ENCODE measurements at places on chromosomes 11 and 22. TPM values are rescaled to one million over a fixed set of nuclear protein-coding genes. Genes with fewer than 3 reads are reported as not detected.
A peak's percentile ranks its signal among the peaks of the same experiment; 100 is the strongest.

DNA sequence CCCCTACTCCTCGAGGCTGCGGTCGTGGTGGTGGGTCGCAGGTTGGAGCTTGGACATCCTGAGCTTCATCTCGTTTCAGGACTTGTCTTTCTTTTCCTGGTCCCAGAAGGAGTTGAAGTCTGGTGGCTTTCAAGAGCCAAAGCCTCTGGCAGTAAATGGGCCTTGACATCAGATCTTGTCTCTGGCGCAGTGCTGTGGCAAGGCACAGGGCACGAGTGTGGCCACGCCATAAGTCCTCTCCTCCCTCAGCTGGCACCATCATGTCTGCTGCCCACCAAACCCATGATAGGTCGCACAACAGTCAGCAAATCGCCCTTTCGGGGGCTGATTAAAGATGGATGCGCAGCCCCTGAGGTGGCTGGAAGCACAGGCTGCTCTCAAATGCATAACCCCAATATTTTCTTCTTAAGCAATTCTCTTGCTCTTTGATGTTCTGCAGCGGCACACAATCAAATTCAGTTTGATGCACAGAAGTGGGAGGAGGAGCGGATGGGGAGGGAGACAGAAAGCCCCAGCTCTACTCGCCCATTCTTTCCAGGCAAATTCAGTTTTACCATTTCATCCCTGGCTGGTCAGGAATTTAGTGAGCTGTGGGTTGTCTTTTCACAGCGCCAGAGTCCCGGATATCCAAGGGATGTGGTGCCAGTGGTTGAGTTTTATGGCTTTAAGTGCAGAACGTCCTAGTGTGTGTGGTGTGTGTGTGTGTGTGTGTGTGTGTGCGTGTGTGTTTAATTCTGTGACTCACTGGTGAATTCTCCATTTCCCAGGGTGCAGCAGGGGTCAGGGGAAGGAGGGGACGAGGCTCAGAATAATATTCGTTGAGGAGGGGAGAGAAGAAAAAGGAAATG lies 162.0 kb downstream of the DSCAML1 start:
- H3K27ac ChIP-seq, result no peak overlapping the region
- no peak for DNase-seq
- no peak overlapping the region for H3K4me3 ChIP-seq
- no peaks in the 10 kb centered on the region for H3K4me1 ChIP-seq
- no peaks in the 10 kb centered on the region for H3K27me3 ChIP-seq

DNA sequence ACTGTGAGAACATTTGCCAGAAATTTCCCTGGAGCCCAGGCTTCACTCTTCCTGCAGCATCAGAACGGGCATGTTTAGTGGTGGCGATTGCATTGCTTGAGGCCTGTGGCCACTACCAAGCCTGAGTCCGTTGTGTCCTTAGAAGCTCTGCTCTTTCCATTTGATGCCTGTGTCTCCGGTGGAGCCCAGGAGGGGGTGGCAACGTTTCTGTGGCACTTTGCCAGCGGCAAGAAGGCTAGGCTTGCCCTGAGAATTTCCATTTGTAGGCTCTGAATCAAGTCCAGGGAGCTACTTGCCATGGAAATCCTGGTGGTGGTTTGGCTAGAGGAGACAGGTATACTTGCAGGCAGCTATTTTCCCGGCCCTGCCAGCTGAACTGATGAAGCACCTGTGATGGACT lies 47.1 kb downstream of the ADAMTS8 start:
- peaks cover 12% of the 10 kb centered on the region for H3K4me1 ChIP-seq
- no peaks in the 10 kb centered on the region for H3K36me3 ChIP-seq
- peaks cover 2% of the 10 kb centered on the region for H3K27me3 ChIP-seq
- DNase-seq, result no peak
- no peak overlapping the region for H3K4me3 ChIP-seq

Gene GPHA2
- total RNA-seq, result not detected

- H3K4me3 ChIP-seq, result peak overlapping the region; percentile 92
- no peaks in the 10 kb centered on the region for H3K36me3 ChIP-seq
- H3K27ac ChIP-seq, result peak overlapping the region; percentile 85
- peaks cover 16% of the 10 kb centered on the region for H3K4me1 ChIP-seq
- DNase-seq, result no peak
Measured at GRCh38 chr11:746289-747157, 741 bp upstream of the TALDO1 start.

Gene TESMIN
- total RNA-seq, result 10.5 TPM

DNA sequence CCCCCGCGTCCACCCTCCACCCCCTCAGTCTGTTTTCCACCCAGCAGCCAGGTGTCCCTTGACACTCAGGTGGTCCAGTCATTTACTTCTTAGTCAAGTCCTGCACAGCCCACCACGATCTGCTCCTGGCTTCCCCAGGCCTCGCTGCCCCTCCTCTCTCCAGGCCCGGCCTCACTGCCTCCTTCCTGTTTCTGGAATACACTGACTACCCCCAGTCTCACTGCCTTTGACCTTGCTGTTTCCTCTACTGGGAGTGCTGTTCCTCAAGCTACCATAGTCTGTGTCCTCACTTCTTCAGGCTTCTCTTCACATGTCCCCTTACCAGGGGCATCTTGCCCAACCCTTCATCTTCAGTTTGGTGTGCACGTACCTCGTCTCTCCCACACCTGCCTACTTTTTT lies 7.4 kb downstream of the MCM5 start:
- H3K4me3 ChIP-seq, result no peak overlapping the region
- H3K4me1 ChIP-seq, result peaks cover 42% of the 10 kb centered on the region
- peak overlapping the region; percentile 13 for H3K27ac ChIP-seq
- no peak for DNase-seq
- H3K36me3 ChIP-seq, result peaks cover 36% of the 10 kb centered on the region
- H3K27me3 ChIP-seq, result no peaks in the 10 kb centered on the region
